ENCODE measurements at places on chromosomes 6 and 20.

- DNase-seq = no peak
Observed at GRCh38 chr6:41747256-41748101, at the start of gene PGC. Gene PGC, minus strand, starts transcription at chr6:41747397. Its CDS starts 63 bp downstream, at chr6:41747334.

DNA sequence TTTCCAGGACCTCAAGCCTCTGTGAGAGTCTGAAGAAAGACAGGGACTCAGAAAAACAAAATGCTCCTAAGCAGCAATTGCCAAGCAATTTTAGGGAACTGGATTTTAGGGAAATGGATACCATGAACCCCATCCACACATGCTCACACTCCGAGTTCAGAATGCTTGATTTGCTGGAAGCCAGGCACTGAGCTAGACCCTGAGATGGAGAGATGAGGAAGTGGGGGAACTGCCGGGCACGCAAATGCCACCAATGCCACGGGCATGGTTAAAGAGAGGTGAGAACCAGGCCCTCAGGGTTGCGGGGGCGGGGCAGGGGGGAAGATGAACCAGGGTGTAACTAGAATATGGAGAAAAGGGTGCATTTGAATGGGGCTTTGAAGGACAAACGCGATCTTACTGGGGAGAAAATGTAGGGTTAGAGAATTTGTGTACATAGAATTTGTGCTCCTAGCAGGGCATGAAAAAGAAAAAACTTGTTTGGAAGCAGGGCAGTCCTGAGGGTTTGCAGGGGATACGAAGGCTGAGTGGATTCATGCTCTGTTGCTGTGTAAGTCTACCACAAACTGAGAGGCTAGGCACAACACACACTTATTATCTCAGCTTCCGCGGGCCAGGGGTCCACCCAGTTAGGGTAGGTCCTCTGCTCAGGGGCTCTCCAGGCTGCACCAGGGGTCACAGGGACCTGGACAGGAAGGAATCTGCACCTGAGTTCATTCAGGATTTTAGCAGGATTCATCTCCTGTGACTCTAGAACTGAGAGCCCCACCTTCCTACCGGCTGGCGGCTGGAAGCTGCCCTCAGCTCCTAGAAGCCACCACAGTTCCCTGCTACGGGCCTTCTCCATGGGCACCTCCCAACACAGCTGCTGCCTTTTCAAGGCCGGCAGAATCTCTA, 108.0 kb downstream of the SNX5 start:
- DNase-seq = no peak

DNA sequence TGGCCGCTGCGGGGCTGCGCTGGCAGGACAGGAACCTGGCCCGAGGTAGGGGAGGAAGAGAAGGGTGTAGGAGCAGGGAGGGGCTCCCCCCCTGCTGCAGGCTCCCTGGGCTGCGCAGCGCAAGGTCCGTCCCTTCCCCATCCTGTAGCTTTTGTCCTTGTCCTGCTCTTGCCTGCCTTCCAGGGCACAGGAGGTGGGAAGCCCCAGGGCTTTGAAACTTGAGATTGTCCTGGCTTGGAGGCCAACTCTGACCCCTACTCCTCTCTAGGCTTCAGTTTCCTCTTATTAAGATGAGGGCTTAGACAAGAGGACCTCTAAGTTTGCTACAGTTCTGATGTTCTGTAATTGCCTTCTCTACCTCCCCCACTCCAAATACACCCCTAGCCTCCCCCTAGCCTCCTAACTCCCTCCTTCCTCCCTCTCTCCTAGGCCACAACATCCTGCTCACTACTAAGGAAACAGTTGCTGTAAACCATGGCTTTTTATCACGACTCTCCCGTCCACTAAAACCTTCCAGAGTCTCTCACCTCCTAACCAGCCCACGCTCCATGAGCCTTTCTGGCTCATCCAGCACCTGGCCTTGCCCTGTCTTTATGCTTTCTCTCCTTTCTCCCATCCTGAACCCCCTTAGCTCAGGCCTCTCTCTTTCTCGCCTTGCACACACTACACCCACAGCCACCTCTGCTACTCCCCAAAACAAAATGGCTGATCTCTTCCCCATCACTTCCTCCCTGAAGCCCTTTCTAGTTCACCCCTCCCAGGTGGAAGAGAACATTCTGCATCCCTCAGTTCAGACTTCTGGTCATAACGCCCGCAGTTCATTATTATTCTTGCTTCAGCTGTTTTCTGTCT, 10.2 kb downstream of the UNC5CL start:
- DNase-seq = no peak

DNA sequence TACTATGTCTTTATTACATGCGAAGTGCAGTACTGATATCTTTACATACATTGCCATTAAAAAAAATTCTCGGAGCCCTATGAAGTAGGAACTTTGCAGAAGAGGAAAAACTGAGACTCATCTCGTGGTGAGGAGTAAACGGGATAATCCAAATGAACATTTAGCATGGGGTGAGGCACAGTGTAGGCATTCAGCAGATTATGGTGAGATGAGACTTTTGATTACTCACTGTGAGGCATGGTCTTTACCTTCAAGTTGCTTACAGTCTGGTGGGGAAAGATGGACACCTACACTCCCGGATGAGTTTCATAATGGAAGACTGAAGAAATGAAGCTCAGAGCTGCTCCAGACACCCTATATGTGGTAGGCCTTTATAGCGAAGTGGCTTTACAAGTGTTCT, 1.4 kb downstream of the RPRD1B start:
- no peak for DNase-seq

- peak; percentile 17 for DNase-seq
Observed at GRCh38 chr6:35294308-35294945, 3.2 kb upstream of the DEF6 start.

DNA sequence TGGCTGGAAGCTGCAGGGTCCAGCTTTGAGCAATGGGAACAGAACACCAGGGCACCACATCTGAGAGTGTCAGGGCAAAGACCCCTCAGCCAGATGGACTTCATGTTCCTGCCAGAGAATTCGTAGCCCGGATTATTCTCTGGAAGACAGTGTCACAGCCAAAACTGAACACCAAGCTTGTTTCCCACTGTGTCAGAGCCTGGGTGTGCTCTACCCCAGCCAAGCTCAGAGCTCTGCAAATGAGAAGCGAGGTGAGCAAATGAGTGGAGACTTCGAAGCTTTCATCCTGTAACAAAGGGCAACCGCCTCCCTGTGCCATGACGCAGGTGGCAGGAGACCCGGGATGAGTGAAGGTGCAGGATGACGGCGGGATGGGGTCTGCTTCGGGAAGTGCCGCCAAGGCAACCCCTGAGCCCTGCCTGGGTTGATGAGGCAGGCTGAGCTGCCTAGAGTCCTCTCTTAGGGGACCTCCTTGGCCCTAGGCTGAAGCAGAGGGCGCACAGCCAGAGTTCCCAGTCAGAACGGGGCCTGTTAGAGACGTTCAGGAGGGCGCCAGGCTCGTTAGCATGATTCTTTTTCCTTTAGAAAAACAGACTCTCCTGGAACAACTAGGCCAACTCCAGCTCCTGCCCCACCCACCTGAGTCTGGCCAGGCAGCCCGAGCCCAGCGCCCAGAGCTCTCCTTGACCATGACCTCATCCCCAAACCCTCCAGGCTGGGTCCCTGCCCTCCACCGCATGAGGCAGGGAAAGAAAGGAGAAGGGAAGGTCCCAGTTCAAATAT, 187.7 kb downstream of the SOD2 start:
- no peak for DNase-seq

GRCh38 chr6:44667226-44667625, 279.7 kb downstream of the CDC5L start:
- DNase-seq = no peak

- no peak for DNase-seq
Observed at GRCh38 chr20:62993856-62994494, 12.8 kb downstream of the BHLHE23 start.

DNA sequence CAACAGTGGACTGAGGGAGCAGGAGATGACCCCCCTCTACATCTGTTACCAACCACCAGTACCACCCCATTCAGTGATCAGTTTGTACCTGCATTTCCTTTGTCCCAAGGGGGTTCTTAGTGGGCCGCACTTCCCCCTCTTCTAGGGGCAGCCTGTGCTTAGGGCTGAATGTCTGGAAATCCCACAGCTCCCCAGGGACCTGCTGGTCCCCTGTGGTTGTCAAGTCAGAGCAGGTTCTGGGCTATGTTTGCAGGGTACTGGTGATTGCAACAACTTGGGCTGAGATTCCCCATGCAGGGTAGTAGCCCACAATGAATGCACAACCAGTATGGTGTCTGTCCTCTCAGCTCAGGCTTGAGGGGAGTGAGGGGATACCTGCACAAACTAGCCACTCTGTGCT, 39.7 kb upstream of the COL10A1 start:
- DNase-seq = no peak

DNA sequence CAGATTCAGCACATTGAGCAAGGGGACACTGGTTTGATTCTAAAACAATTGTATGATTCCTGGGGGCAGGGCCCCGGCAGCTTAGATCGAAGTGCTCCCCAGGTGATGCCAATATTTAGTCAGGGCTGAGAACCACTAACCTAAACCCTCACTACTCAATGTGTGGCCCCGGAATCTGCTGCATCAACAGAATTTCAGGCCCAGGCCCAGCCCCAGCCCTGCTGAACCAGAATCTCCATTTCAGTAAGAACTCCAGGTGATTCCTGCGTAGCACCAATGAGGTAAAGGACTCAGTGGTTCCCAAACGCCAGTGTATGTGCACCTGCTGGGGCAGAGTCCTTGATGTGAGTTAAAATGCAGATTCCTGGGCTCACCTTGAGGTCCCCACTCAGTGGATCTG, 152.8 kb upstream of the KCNG1 start:
- DNase-seq = no peak

DNA sequence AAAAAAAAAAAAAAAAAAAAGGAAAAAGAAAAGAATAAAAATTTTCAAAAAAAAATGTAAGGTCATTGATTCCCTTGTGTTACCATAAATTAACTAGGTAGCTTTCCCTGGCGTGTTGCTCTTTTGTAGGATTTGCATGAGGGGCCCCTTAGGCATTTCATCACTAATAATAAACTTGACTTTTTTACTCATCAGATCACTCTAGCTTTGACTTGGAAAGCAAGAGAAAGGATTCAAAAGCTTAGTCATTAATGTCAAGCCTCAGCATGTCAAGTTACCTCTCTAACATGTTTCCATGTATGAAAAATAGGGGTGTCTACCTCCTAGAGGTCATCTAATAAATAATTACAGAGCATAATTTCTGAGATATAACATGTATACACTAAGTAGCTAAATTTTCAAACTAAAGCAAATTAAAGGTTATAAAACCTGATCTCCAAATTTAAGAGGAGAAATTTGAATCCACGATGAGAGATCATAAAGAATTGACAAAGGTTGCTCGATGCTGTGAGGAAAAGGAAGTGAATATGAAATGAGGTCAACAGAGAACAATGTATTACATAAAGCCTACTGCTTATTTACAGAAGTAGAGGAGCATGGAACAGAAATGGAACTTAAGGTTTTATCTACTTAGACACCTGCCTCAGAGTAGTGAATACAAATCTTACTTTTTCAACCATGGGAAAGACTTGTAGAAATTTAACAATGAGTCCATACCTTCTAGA, 86.8 kb downstream of the ARHGAP18 start:
- no peak for DNase-seq

- DNase-seq = no peak
Observed at GRCh38 chr6:44470115-44470464, 82.6 kb downstream of the CDC5L start.

- no peak for DNase-seq
Observed at GRCh38 chr6:3919130-3919628, 70.0 kb downstream of the FAM50B start.

- DNase-seq = no peak
Observed at GRCh38 chr20:54368570-54368969, 106.8 kb upstream of the DOK5 start.

GRCh38 chr6:80341330-80341729, 234.9 kb downstream of the BCKDHB start:
- DNase-seq = no peak

DNA sequence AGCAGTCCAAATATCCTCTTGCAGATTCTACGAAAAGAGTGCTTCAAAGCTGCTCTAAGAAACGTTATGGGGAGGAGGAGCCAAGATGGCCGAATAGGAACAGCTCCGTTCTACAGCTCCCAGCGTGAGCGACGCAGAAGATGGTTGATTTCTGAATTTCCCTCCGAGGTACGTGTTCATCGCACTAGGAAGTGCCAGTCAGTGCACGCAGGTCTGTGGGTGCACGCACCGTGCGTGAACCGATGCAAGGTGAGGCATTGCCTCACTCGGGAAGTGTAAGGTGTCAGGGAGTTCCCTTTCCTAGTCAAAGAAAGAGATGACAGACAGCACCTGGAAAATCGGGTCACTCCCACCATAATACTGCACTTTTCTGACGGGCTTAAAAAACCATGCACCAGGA, 272.1 kb upstream of the DEFB115 start:
- DNase-seq = no peak

DNA sequence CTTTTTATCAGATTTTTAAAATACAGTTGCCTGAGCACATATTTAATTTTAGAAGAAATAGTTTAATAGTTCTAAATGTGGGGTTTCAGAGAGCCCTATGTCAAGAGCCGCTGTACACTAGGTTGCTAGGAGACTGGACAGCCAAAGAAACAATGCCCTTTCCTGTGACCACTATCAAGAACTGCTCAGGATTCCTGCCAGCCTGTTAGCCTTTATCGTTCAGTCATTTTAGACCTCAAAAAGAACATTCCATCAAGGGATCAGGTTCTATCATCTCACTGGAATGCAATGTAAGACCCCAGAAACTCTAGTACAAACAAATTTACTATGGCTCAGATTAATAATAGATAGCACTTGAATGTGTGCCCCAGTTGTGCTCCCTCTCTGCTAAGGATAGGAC, 181.2 kb upstream of the CCN2 start:
- no peak for DNase-seq

DNA sequence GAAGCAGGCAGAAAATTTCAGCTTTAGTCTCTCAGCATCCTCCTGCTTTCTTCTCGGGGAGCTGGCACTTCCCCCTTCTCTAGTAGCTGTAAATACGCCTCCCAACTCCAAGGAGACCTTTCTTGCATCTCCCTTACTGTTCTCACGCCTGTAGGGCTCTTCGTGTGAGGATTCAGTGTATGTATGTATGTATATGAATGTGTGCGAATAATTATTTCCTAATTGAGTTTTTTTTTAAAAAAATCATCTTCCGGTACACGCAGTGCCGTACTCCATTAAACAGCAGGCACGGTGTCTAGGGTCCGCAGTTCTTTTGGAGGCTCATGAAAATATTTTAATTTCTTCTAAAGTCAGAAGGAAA, 85.4 kb downstream of the HFE start:
- no peak for DNase-seq

DNA sequence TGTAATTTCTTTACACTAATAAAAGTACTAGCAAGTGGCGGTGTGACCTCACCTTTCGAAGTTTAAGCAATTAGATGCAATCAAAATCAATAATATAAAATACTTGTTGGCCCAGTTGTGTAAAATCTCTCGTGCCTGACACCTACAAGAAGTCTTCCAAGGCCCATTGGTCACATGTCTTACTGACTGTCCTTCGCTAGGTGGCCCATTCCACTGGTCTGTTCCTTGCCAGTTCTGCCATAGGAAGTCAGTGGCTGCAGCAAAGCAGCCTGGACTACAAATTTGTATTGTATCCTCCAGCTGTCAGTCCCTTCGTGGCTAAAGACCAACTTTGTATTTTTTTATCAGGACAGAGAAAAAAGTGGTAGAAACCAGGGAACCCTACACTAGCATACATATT, 61.8 kb downstream of the CYB5R4 start:
- no peak for DNase-seq

- no peak for DNase-seq
Observed at GRCh38 chr6:33609528-33609927, 11.6 kb upstream of the ITPR3 start.

- DNase-seq = no peak
Observed at GRCh38 chr6:29509239-29509638, 21.5 kb upstream of the MAS1L start.
